Osteocyte (in vitro differentiated cells): ENCODE measurements at places on chromosomes 3 and 15. TPM values are rescaled to one million over a fixed set of nuclear protein-coding genes. Genes with fewer than 3 reads are reported as not detected.

The PDZRN3 gene
- 34.1 and 35.1 TPM in 2 replicates for total RNA-seq

The CACNA1D gene
- total RNA-seq: 0.48 and 0.57 TPM in 2 replicates

The CLDN1 gene
- 41.4 and 43.8 TPM in 2 replicates for total RNA-seq

The DPPA2 gene
- not detected in 2 replicates for total RNA-seq

GRCh38 chr3:139322346-139322745 lies 21.5 kb upstream of the MRPS22 start:
- no peak for DNase-seq

The ATP10A gene
- total RNA-seq: 71.9 and 74.2 TPM in 2 replicates

The ALPK3 gene
- total RNA-seq: 0.27 and 0.37 TPM in 2 replicates

The CLDN16 gene
- total RNA-seq: not detected in 2 replicates

GRCh38 chr3:160869825-160870224 lies 113.8 kb downstream of the PPM1L start:
- DNase-seq: no peak

- DNase-seq: no peak
These were observed 15.2 kb downstream of the RFTN1 start for GRCh38 chr3:16498130-16498890.

DNA sequence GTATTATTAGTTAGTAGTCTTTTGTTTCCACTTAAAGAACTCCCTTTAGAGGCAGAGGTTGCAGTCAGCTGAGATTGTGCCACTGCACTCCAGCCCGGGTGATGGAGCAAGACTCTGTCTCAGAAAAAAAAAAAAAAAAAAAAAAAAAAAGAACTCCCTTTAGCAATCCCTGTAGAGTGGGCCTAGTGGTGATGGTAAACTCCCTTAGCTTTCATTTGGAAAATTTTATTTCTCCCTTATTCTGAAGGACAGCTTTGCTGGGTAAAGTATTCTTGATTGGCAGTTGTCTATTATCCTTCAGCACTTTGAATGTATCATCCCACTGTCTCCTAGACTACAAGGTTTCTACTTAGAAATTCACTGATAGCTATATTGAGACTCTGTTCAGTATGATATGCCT lies 46.0 kb downstream of the RPL39L start:
- no peak for DNase-seq

DNA sequence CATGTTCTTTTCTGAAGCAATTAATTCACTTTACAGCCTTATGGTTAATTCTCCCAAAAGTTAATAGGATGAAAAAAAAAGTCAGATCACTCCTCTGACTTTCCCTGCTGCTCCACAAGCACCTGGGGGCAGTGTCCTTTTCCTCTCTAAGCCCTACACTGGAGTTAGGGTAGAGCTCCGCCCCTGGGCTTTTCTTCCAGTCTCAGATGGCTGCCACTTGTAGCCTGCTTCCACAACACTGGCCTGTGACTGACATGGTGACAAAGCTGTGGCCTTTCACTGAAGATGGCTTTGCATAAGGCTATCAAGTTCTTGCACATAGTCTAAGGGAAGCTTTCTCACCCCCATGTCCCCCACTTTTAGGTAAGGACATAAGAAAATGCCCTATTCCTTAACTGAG lies 1.3 kb upstream of the MON1A start:
- no peak for DNase-seq

DNA sequence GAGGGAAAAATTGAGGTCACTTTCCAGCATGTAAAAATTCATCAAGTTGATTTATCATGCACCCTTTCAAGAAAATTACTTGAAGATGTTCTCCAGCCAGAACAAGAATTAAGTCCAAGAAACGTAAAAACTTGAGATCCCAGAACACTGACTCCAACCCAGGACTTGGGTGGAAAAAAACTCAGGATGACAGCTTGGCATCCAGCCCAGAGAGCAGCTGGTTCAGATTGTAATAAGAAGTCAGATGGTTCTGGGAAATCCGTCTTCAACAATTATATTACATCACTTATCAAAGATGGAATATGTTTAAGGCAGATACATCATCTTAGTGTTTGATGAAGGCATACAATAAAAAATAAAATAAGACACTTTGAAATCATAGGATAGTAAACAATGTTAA lies 23.0 kb upstream of the DNAJC13 start:
- no peak for DNase-seq

The BRPF1 gene
- 18.3 and 23.0 TPM in 2 replicates for total RNA-seq

DNA sequence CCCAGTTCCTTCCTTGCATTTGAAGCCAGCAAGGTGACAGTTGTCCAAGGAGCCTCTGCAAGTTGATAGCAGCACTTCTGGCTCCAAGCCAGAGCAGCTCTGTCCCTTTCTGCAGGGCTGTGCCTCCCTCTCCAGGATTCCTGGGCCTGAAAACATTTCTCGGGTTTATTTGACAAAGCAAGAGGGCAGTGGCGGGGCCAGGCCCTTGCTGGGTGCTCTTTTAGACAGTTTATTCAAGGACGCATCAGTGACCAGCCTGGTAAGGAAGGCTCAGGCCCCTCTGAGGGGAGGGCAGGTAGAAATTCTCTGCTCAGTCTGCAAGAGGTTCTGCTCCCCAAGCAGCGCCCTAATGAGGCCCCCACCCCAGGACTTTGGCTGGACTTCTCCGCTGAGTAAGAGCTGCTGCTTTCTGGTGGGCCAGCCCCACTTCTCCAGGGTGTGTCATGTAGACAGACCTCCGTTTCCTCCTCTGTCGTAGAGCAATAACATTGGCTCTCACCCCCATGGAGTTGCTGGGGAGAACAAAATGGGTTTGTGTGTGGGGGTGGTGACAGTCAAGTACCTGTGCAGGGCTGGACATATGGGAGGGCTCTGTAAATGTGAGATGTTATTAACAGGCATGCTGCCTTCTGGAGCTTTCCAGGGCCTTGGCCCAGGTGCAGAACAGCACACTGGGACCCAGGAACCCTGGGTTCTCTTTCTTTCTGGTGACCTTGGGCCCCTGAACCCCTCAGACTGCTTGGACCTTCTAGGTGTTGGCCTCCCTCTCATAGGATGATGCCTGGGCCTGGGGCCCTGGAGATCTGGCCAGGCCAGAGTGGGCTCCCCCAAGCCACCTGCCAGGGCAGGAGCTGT lies 146.2 kb upstream of the TLE3 start:
- no peak for DNase-seq

The ISY1 gene
- 42.2 and 42.6 TPM in 2 replicates for total RNA-seq
